ENCODE measurements at places on chromosomes 3 and 15.
A peak's percentile ranks its signal among the peaks of the same experiment; 100 is the strongest.

DNA sequence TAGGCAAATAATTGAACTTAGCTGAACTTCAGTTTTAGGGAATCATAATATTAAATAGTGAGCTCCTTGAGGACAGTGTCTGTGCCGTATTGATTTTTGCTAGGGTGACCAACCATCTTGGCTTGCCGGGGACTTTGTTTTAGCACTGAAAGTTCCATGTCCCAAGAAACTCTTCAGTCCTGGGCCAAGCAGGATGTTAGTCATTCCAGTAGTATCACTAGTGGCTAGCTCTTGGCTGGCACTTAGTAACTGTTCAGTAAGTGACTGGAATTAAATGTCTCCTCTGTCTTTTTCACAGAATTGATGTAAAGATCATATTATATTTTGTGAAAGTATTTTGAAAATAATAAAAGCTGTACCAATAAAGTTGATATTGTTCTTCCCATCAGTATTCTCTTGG, 42.3 kb downstream of the RSRC1 start:
- DNase-seq: no peak

DNA sequence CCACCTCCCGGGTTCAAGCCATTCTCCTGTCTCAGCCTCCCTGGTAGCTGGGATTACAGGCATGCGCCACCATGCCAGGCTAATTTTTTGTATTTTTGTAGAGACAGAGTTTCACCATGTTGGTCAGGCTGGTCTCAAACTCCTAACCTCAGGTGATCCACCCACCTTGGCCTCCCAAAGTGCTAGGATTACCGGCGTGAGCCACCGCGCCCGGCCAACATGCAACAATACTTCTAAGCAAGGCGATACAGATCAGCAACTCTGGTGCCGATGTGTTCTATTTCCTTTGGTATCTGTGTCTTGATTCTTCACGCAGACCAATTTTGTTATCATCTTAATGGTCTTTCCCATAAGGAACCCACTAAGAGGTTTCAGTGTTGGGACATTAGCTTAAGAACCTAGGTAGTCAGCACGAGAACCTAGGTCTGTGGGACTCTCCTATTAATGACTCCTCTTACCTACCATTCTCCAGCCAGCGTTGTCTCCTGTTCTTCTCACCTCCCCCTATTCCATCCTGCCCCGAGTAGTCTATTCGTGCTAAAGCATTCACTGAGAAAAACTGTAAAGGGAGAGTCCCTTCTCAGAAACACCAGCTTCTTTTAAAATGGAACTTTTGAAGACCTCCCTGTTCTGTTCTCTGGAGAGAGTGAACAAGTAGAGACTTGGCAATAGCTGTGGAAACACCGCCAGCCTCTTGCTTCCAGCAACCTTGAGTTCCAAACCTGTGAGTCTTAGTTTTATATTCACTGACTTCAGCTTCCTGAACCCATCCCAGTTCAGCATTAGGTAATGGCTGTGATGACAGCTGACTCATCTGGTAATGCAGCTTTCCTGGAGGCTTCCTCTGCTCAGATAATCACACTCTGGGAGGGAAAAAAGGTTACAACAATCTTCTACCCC, 61.2 kb downstream of the TSC22D2 start:
- no peak for DNase-seq

- no peak for DNase-seq
These were observed 52.6 kb downstream of the WNT7A start for GRCh38 chr3:13827256-13827655.

- DNase-seq: peak; percentile 76
These were observed 749.1 kb downstream of the ROBO1 start for GRCh38 chr3:79018671-79019136.

DNA sequence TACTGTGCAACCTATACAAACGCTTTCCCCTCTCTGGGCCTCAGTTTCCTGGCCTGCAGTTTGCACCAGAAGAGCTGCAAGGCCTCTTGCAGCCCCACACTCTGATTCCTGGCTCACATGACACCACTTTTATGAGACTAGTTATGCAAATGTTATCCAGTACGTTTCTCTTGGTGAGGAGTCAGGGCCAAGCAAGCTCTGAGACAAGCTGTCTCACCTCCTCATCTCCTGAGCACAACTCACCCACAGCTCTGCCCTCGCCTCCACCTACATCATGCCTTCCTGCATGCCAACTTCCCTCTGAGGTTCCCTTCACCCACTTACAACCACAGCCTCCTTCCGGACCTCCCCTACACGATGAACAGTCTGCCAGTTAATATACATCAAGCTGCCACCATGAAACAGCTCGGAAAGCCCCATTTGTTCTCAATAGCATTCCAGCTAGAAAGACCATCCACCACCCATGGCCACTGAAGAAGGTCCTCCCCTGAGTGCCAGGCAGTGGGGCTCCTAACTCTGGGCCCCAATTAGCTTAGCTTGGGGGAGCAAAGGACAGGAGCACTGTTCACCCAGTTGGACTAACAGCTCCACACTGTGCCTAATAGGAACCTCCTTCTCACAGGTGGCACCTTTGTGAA, 25.0 kb downstream of the CRYGS start:
- no peak for DNase-seq

- no peak for DNase-seq
These were observed 103.0 kb downstream of the DOCK3 start for GRCh38 chr3:50777680-50778079.

DNA sequence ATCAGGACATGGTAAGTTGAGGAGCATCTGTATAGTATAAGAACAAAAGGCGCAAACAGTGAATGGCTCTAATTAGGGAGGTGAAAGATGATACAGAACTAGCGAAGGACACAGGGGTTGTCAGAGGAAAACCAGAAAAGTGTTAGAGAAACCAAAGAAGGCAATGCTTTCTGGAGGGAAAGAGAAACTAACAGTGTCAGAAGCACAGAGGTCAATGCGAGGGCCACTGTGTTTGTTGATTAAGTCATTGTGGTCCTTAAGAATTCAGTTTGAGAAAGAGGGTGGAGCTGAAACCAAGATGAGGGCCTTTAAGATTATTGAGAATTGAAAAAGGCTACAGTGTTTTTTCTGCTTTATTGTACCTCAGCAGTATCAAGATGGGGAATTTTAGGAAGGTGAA, 28.8 kb downstream of the ATG7 start:
- DNase-seq: no peak

GRCh38 chr3:32501783-32502117, 902 bp downstream of the CMTM6 start:
- no peak for DNase-seq

DNA sequence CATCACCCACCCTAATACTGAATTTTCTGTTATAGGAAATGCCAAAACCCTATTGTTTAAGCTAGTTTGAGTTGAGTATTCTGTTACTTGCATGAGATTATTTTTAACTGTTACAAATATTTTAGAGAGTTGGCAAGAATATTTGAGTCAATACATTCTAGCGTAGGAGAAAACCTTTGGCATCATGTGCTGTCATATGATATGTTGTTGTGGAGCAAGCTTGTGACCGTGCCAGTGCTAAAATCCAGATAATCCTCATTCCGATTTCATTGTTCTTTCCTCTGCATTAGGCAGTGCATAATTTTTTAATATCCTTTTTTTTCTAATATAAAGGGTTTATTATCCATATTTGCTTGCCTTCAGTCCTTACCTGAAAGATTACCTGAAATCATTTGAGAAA, 168.0 kb upstream of the GMNC start:
- DNase-seq: no peak

DNA sequence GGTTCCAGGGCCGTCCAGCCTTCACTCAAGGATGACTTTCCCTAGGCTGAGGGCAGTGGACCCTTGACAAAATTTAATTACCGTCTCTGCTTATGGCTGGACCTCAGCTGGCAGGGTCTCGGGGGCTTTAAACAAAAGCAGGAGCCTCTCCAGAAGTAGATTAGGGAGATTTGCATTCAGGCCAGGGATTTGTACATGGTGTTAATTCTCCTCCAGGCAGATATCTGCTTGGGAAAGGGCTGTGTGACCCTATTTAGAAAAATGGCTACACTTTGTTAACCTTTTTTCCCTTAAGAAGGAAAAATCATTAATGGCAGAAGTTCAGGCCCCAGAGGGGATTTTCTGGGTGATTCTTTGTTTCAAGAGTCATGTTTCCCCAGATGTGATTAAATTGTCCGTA, 329.1 kb upstream of the C2CD4B start:
- DNase-seq: no peak

DNA sequence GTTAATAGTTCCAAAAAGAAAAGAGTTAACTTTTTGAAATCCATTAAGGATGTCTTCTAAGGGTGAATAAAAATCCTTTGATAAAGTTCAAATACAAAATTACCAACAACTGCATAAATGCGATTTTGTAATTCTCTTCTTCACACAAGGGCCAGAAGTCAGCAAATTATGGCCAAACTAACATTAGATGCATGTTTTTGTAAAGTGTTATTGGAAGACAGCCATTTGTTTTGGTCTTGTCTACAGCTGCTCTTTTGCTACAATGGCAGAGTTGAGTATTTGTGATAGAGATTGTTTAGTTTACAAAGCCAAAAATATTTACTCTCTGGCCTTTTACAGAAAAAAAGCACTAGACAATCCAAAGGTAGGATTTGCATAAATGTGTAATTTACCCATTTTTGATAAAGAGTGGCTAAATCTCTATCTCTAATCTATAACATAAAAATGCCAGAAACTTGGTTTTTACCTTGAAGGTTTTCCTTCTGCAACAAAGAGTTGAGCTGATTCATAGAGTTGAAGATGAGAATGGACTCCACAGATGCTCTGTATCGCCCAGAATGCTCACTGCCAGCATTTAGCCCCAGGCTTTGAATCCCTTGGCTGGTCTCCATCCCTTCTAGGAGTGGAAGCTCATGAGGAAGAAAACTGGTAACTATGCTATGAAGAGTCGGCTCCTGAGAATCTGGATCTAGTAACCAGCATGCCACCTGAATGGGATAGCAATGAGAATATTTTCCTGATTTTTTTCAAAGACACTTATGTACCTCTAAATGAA, 64.5 kb downstream of the POLQ start:
- no peak for DNase-seq

DNA sequence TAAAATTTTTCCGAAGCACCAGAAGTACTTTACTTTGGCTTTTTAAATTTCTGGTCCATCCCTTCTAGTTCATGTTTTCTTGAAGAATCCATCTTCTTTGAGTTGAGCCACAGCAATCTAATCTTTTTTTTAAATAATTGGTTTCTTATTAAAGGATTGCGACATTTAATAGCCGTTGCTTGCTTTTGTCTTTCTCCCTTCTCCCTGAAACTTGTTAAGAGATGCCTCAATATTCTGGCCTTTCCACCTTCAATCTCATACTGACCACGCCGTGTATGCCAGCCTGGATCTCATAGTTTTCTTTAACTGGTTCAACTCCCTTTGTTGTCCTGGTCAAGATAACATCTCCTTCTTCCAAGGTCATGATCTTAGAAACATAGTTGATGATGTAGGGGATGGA, 18.4 kb upstream of the RPLP1 start:
- no peak for DNase-seq

GRCh38 chr3:29537889-29538609, 257.2 kb downstream of the RBMS3 start:
- no peak for DNase-seq

- no peak for DNase-seq
These were observed 733.5 kb upstream of the CCDC54 start for GRCh38 chr3:106643684-106644161.

DNA sequence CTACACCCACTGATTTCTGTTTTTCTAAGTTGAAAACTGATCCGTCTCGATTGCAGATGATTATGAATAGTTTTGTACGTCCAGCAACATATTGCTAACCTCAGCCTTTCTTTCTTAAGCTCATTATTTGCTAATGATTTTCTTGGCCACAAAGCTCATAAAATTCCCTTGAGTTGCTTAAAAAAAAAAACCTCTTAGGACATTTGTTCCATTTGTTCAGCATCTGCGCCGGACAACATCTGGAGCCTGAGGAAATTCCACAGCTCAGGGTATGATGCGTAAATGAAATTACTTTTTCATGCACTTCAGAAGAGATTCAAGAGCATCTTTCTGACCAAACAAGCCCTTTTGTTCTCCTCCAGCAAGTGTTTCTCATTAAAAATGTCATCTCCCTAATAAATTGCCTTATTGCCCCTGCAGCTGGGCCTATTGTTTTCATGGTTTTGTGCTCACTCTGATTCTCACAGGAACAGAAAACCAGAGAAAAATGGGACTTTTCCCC, 249.1 kb upstream of the MCTP2 start:
- no peak for DNase-seq

DNA sequence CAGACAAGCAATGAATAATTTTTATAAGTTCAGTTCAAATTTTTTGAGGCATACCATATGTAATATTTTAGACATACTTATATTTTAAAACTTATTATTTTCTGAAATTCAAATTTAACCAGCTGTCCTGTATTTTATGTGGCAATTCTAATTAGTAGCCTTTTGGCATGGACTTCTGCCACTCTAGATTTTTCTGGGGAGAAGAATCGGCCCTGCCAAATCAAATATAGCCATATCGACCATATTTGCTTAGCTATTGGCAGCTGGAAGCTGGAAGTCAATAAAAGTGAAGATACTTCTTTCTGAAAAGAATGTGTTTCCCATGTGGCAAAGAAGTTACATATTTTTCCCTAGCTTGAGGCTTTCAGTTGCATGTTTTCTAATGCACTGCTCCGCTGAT, 9.4 kb upstream of the RBMS3 start:
- DNase-seq: no peak

GRCh38 chr3:48935530-48935929, 16.9 kb downstream of the ARIH2 start:
- DNase-seq: no peak

DNA sequence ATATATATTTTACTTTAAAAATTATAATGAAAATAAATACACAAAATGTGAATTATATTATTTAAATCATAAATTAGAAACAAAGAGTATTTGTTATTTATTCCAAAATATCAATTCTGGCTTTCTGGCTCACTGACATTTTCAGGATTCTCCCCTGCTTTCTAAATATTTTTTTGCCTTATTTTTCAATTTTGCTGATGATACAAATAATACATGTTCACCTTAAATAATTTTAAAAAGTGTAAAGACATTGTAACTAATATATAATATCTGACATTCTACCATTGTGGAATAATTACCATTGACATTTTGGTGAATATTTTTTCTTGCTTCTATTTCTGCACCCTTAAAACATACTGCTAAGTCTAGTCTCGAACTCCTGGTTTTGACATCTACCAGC, 325.9 kb upstream of the CBLB start:
- no peak for DNase-seq

DNA sequence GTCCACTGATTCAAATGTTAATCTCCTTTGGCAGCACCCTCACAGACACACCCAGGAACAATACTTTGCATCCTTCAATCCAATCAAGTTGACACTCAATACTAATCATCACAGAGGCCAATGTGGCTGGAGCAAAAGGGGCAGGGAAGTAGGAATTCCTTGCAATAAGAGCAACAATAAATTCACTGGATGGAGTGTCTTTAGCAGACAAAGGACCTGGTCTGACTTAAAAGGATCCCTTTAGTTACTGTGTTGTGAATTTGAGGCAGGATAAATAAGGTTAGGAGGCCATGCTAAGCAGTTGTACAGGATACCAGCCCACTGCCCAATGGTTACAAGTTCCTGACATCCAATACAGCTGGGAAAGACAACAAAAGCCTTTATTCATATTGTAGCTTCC, 12.3 kb upstream of the GFM1 start:
- DNase-seq: no peak

Data from cardiac septum (tissue), 1 donor.